ENCODE measurements at places on chromosomes 7 and 10. TPM values are rescaled to one million over a fixed set of nuclear protein-coding genes. Genes with fewer than 3 reads are reported as not detected.

Gene SPOCK2
- 18.5 TPM for total RNA-seq

Gene FZD1
- 9.7 TPM for total RNA-seq

Gene WNT8B
- 0.31 TPM for total RNA-seq

Gene STEAP4
- total RNA-seq: 0.31 TPM

Gene GFRA1
- 6.3 TPM for total RNA-seq

Gene GJD4
- total RNA-seq: not detected

Data from parietal lobe (tissue), 2 donors.